ENCODE measurements at places on chromosomes 3 and 15. TPM values are rescaled to one million over a fixed set of nuclear protein-coding genes. Genes with fewer than 3 reads are reported as not detected.

- H3K27ac ChIP-seq: no peak overlapping the region
- H3K4me1 ChIP-seq: peaks cover 32% of the 10 kb centered on the region
- no peak overlapping the region for H3K4me3 ChIP-seq
- peaks cover 18% of the 10 kb centered on the region for H3K36me3 ChIP-seq
These were observed 14.4 kb downstream of the GOLGB1 start for GRCh38 chr3:121735047-121735696.

DNA sequence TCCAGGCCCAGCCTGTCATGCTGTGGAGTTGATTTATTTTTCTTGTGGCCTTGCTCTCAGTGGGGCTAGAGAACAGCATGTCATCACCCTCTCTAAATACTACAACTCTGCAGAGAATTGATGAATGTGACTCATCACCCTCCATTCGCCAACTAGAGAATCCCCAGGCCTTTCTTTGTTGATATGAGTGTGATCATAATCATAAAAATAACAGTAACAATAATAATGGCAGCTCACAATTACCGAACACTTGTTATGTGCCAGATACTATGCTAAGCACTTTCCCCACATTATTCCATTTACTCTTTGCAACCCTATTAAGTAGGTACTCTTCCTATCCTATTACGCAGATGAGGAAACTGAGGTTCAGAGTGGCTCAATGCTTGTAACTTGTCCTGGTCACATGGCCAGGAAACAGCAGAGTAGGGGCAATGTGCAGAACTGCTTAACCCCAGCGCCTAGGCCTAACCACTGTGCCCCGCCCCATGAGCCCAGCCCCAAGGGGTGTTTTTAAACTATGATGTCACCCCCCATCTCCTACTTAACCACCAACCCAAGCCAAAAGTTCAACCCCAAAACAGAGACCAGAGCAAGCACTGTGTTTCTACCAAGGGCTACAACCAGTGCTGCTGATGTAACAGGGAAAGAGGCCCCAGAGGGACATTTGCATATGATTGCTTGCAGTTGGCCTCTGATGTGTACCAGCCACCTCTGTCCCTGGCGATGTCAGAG is 104.5 kb downstream of the ADCY5 start:
- peak; percentile 67 for DNase-seq
- H3K4me1 ChIP-seq: peaks cover 29% of the 10 kb centered on the region
- peaks cover 21% of the 10 kb centered on the region for H3K27me3 ChIP-seq
- no peak overlapping the region for H3K4me3 ChIP-seq
- no peak overlapping the region for H3K27ac ChIP-seq

- no peak overlapping the region for H3K4me3 ChIP-seq
- H3K36me3 ChIP-seq: no peaks in the 10 kb centered on the region
- no peaks in the 10 kb centered on the region for H3K27me3 ChIP-seq
- no peaks in the 10 kb centered on the region for H3K4me1 ChIP-seq
These were observed 327.0 kb downstream of the ZPLD1 start for GRCh38 chr3:102761766-102762165.

GRCh38 chr3:49518016-49518415 is 36.3 kb upstream of the BSN start:
- no peak overlapping the region for H3K27ac ChIP-seq
- peaks cover 30% of the 10 kb centered on the region for H3K36me3 ChIP-seq
- DNase-seq: no peak
- no peaks in the 10 kb centered on the region for H3K27me3 ChIP-seq
- peaks cover 11% of the 10 kb centered on the region for H3K4me1 ChIP-seq

DNA sequence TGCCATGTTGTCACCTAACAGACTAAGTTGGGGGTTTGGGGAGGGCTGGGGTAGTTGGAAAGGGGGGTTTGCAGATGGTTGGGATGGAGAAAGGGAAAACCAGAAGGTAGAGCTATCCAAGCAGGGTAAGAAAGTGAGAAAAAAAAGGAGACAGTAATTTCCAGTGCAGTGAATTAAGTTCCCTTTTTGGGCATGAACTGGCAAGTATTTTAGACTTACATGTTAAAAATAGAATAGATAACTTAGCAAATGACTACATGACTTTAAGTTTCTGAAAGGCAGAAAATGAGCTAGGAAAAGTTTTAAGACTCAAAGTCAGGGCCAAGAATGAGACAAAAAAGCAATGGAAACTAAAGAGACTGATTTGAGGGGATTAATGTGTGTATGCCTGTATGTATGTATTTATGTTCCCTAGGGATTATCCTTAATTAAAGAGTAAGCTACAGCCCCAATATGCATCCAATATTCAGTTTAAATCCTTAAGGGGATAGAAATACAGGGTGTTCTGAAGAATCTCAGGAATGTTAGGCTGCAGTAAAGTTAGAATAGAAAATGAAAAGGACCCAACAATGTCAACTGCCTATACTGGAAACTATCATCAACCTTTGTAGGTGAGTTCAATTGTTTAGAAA is 285.2 kb upstream of the MME start:
- H3K4me1 ChIP-seq: no peaks in the 10 kb centered on the region
- H3K27ac ChIP-seq: no peak overlapping the region
- H3K36me3 ChIP-seq: no peaks in the 10 kb centered on the region
- no peak overlapping the region for H3K4me3 ChIP-seq
- DNase-seq: no peak

DNA sequence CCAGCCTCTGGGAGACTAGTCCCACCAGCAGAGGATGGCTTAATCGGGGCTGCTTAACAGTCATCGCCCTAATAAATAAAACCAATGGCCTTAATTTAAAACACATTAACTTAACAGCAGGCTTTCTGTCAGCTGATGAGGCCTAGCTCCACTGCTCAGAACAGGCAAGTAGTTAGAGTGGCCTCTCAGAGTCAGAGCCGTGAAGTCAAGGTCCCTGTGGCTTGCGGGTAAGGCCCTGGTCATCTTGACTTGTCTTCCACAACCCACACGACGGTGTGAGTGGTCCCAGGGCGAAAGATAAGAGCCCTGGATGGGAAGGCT is 11.8 kb downstream of the XXYLT1 start:
- no peak overlapping the region for H3K4me3 ChIP-seq
- no peak for DNase-seq
- H3K27ac ChIP-seq: peak overlapping the region; percentile 64
- peaks cover 2% of the 10 kb centered on the region for H3K36me3 ChIP-seq

DNA sequence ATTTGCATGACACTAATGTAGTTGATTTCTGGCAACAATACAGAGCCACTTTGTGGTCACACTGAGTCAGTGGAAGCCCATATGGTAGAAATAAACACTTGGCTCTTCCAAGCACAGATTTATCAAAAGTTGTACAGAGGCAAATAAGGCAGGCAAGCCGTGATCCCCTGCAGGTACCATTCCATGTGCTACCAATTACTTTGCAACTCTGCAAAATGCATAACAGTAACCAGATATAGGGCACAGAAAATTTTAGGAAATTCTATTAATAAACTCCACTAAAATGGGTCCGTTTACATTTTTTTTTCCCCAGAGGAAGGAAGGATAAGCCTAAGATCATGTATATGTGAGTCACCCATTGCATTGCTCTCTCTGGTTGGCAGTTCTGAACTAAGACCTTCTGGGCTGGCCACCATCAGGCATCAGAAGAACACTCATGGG is 103.1 kb upstream of the PTX3 start:
- no peaks in the 10 kb centered on the region for H3K36me3 ChIP-seq
- H3K4me1 ChIP-seq: no peaks in the 10 kb centered on the region
- no peak overlapping the region for H3K27ac ChIP-seq
- no peak overlapping the region for H3K4me3 ChIP-seq
- H3K27me3 ChIP-seq: no peaks in the 10 kb centered on the region

GRCh38 chr15:77991029-77991406 is 86.5 kb downstream of the TBC1D2B start:
- no peak for DNase-seq
- peak overlapping the region; percentile 77 for H3K27ac ChIP-seq
- peaks cover 11% of the 10 kb centered on the region for H3K36me3 ChIP-seq
- H3K27me3 ChIP-seq: no peaks in the 10 kb centered on the region
- H3K4me1 ChIP-seq: peaks cover 37% of the 10 kb centered on the region

DNA sequence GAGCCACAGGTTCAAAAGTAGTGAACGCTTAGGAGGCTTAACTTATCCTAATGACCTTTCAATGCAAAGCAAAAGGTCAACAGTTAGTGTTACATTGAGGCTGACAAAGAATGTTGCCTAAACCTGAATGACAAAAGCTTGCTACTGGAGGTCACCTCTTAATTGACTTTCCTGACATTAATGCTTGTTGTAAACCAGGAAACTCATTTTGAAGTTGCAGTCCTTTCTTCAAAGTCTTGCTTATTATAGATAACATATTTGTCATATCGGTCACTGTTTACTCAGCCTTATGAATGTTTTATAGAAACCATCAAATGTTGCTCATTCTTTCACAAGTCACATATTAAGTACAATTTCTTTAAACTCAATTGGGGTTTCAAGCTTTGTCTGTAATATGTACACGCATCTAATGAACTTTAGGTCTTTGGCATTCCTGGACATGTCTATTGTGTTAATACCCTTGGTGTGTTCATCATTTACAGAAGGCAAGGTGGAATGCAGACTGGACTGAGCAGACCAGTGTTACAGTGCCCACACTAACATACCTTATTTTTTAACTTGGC is 488.2 kb upstream of the NECTIN3 start:
- no peak overlapping the region for H3K27ac ChIP-seq
- H3K4me3 ChIP-seq: no peak overlapping the region
- no peaks in the 10 kb centered on the region for H3K4me1 ChIP-seq
- no peaks in the 10 kb centered on the region for H3K27me3 ChIP-seq
- no peaks in the 10 kb centered on the region for H3K36me3 ChIP-seq
- DNase-seq: no peak

GRCh38 chr3:113828600-113828999 is 10.0 kb upstream of the GRAMD1C start:
- no peak for DNase-seq
- no peaks in the 10 kb centered on the region for H3K27me3 ChIP-seq
- no peak overlapping the region for H3K27ac ChIP-seq

DNA sequence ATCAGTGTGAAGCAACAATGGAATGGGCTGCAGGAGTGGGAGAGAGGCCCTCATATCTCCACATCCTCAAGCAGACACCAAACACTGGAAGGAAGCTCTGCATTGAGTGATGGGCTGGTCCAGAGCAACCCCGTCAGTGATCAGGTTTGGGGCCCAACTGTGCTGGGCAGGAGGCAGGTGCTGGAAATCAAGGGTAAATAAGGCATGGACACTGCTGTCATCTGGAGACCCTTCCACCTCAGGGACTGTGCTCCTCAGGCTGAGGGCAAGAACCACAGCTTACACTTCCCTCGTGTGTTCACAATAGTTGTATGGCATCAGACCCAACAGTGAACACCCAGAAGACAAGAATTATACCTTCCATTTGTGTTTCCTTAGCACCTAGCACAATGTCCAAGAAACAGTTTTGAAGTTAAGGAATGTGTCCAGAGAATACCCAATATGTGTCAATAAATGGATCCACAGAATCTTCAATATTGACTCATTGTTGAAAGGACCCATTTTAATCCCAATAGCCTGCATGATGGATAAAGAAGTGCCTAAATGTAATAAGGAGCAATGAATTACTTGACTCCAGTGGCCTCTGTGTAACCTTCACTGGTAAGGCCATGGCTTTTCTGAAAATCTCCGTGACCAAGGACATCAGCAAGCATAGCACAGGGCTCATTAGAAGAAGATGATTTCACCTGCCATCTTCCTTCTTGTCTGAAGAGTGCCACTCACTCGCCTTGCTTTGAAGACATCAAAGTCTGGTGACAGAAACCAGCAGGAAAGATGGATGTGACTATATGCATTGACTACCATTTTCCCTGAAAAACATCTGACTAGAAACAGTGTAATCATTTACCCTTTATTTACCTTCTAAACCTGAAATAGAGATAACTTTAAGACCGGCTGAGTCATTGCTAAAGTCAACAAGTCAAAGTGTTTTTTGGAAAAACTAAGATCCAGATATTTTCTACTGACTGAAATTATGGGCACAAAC is 7.0 kb upstream of the AHSG start:
- no peaks in the 10 kb centered on the region for H3K4me1 ChIP-seq
- H3K36me3 ChIP-seq: no peaks in the 10 kb centered on the region
- no peak overlapping the region for H3K4me3 ChIP-seq
- H3K27ac ChIP-seq: no peak overlapping the region

- no peaks in the 10 kb centered on the region for H3K4me1 ChIP-seq
- no peak overlapping the region for H3K27ac ChIP-seq
- DNase-seq: no peak
- H3K27me3 ChIP-seq: no peaks in the 10 kb centered on the region
These were observed 865.3 kb downstream of the MCTP2 start for GRCh38 chr15:95096651-95097050.

GRCh38 chr3:66490984-66491383 is 9.8 kb downstream of the LRIG1 start:
- H3K4me1 ChIP-seq: peaks cover 84% of the 10 kb centered on the region
- H3K27ac ChIP-seq: no peak overlapping the region
- DNase-seq: no peak
- peaks cover 10% of the 10 kb centered on the region for H3K36me3 ChIP-seq

GRCh38 chr3:48428572-48429316 is 1.1 kb downstream of the PLXNB1 start:
- no peak for DNase-seq
- H3K36me3 ChIP-seq: peaks cover 7% of the 10 kb centered on the region
- peaks cover 18% of the 10 kb centered on the region for H3K27me3 ChIP-seq
- no peak overlapping the region for H3K27ac ChIP-seq

GYG1 gene
- 46.9 TPM for total RNA-seq

SCG5 gene
- 2.8 TPM for total RNA-seq

Data from activated CD8-positive, alpha-beta T cell treated with anti-CD3 and anti-CD28 coated beads, Interleukin-2, amount 10 ng/mL, durations not matched to agents 7 days and 5 days (primary cell).